ENCODE measurements at places on chromosomes 5 and 9.

DNA sequence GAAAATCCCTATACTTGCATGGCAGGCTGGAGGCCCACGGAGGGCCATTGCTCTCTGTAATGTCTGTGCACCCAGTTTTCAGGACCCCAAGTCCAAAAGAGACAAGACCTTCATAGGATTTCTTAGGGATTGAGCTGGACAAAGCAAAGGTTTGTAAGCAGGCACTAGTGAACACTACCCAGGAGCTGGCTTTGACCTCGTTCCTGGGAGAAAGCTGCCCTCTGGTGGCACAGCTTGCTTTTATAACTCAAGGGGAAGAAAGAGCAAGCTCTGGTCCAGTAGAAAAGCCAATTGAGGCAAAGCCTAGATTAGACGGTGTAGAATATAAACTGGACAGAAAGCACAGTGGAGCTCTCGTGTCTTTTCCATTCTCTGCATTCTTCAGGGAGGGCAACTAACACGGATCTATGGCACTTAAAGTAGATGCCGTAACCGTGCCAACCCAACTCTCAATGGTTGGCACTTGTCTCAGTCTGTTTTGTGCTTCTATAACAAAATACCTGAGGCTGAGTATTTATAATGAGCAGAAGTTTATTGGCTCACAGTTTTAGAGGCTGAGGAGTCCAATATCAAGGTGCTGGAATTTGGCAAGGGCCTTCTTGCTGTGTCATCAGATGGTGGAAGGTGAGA lies 7.9 kb downstream of the GABRP start:
- DNase-seq = peak; percentile 27

GRCh38 chr5:18036531-18036930 lies 402.3 kb downstream of the TAF11L14 start:
- no peak for DNase-seq

DNA sequence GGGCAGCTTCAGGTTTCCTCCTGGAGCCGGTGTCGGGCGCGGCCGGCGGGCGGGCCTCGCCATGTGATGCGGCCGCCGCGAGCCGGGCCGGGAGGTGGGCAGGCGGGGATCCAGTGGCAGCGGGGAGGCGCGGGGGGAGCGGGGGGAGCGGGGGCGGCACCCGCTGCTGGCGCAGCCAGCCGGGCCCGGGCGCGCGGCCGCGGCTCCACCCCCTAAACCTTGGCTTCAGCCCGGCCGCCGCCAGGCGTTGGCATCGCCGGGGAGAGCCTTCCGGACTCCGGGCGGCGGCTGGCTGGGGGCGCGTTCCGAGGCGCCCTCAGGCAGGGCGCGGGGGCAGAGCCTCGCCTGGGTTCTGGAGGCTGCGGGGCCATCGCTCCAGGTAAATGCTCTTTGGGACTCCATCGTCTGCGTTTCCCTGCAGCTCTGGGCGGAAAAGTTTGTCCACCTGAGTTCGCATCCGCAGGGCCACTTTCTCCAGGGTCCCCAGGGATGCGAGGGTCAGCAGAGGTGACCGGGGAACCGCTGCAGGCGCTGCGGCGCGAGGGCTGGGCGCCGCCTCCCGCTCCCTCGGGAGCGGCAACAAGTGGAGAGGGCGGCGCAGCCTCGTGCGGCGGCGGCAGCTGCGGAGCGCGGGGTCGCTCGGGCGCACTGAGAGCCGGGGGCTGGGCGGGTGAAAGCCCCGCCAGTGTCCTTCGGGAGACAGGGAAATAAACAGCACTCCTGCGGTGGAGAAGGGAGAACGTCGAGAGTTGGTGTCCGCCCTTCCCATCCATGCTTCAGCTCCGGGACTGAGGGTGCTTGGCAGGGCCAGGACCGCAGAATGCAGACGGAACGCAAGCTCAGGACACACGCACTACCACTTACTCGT lies at the start of gene ARHGEF28:
TSS of gene ARHGEF28 (plus strand) at position 253 of the 868 bp plus-strand sequence. CDS start 58,656 bp downstream, outside the sequence.
- DNase-seq = peak; percentile 49

DNA sequence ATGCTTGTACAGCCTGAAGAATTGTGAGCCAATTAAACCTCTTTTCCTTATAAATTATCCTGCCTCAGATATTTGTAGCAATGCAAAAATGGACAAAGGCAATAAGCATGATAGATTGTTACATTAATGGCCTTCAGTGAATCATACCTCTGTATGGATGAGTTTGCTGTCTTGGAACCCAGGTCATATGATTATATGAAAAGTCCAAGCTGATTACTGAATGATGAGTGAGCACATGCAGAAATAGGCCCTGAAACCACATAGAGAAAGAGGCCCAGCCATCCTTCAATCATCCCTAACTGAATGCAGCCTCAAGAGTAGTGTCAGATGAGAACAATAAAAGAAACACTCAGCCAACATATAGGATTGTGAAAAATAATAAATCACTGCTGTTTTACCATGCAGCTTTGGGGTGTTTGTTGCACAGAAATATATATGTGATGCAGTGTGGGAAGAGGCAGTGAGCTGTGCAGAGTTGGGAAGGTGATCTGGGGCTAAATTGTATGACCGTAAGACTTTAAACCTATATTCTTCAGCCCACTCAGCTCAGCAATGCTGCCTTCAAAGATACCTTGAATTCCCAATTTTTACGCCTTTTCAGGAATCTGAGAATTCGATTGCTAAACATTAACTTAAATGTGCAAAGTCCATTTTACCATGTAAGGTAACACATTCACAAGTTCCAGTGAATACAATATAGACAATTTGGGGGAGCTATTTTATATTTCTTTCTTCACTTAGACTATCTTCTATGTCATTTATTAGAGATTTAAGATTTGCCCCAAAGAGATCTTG lies 36.3 kb upstream of the SHISAL2B start:
- DNase-seq = peak; percentile 43

DNA sequence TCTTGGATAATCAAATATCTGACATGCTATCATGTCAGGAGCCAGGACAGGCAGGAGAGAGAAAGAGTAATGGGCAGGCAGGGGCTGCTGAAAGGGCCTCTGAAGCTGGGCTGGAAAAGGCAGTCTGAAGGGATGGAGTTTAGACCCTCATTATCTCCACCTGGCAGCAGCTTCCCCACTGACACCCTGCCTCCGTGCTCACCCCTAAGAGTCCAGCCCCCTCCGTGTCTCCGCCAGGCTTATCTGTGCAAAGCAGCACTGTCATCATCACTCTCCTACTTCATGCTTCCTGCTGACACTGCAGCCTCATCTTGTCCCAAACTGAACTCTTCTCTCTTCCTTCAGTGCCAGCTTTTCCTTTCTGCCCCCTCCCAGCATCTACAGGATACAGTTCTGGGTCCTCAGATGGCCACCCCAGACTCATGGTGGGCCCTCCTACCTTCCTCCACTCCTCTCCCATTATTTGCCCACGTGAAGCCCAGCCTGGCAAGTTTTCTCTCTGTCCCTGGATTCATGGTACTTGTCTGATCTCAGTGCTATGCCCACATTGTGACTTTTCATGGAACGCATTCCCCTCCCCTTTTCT lies 70.9 kb upstream of the KLF9 start:
- no peak for DNase-seq

DNA sequence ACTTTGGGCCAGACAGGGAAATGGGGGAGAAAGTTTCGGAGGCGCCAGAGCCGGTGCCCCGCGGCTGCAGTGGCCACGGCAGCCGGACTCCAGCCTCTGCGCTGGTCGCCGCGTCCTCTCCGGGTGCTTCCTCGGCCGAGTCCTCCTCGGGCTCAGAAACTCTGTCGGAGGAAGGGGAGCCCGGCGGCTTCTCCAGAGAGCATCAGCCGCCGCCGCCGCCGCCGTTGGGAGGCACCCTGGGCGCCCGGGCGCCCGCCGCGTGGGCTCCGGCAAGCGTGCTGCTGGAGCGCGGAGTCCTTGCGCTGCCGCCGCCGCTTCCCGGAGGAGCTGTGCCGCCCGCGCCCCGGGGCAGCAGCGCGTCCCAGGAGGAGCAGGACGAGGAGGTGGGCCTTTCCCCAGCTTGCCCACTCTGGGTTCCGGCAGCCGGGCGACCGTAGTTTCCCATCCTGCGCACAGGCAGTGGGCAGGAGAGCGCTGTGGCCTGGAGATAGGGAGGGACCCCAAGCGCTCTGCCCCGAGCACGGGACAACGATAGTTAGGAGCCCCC lies 516 bp downstream of the MAST4 start:
- DNase-seq = no peak

DNA sequence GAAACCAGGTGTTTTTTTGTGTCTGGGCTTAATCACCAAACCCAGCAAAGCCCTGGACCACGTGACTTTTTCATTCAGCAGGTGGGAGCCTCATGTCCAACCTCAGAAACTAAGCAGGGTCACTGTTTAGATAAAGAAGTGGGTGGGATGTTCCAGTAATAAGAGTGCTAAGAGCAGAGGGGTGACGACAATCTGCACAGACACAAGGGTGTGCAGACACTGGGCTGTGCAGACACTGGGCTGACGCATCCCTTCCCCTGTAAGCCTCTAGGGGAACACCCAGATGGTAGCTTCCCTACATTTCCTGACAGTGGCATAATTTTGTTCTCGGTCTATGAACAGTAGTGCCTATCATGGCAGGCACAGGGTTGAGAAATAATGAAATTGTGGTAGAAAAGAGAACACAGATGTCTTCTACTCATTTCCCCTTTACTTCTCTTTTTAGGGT lies 85.1 kb downstream of the SAXO1 start:
- DNase-seq = no peak

Data from HepG2 (cell line).